ENCODE measurements at places on chromosomes 6 and 20. TPM values are rescaled to one million over a fixed set of nuclear protein-coding genes. Genes with fewer than 3 reads are reported as not detected.

Gene KHDC1
- 0.67 TPM for total RNA-seq

Gene SMLR1
- total RNA-seq = not detected

Gene CAGE1
- total RNA-seq = 0.15 TPM

Gene TJAP1
- 10.7 TPM for total RNA-seq
